Left colon (tissue), 2 donors: ENCODE measurements at places on chromosomes 5 and 9. TPM values are rescaled to one million over a fixed set of nuclear protein-coding genes. Genes with fewer than 3 reads are reported as not detected.

ANXA2R gene
- total RNA-seq = 1.0 TPM

MLANA gene
- total RNA-seq = not detected

PRRX2 gene
- total RNA-seq = 1.1 TPM

PKD2L2 gene
- not detected for total RNA-seq

RFK gene
- total RNA-seq = 90.8 TPM

PIP5KL1 gene
- total RNA-seq = 1.3 TPM

KCNN2 gene
- total RNA-seq = 0.64 TPM

PCDHA9 gene
- 0.15 TPM for total RNA-seq

FBN2 gene
- 2.0 TPM for total RNA-seq

EIF4E1B gene
- total RNA-seq = not detected

ADAMTSL2 gene
- total RNA-seq = 1.2 TPM

CDH9 gene
- total RNA-seq = not detected

TLX3 gene
- not detected for total RNA-seq

ARSI gene
- total RNA-seq = 0.27 TPM

HACD4 gene
- total RNA-seq = 0.52 TPM

GABBR2 gene
- not detected for total RNA-seq

FOXD4L6 gene
- not detected for total RNA-seq

CER1 gene
- not detected for total RNA-seq

SLC25A2 gene
- total RNA-seq = 1.4 TPM

GDA gene
- total RNA-seq = 44.7 TPM

ADAMTS16 gene
- total RNA-seq = not detected

CTNND2 gene
- 0.82 TPM for total RNA-seq

IL5 gene
- total RNA-seq = not detected

PCDHGA9 gene
- 1.6 TPM for total RNA-seq

ABO gene
- total RNA-seq = 95.1 TPM

NUDT12 gene
- 25.3 TPM for total RNA-seq

WDR38 gene
- not detected for total RNA-seq

PGM5 gene
- total RNA-seq = 56.8 TPM

TXNDC8 gene
- total RNA-seq = not detected

ZNF658 gene
- total RNA-seq = 4.5 TPM

TMEM174 gene
- not detected for total RNA-seq

GPR151 gene
- not detected for total RNA-seq

PCDH12 gene
- 2.1 TPM for total RNA-seq

SLC6A3 gene
- total RNA-seq = not detected

PCDHGC3 gene
- 16.0 TPM for total RNA-seq

IL3 gene
- total RNA-seq = not detected
